CD4-positive, CD25-positive, alpha-beta regulatory T cell (primary cell): ENCODE measurements at places on chromosomes 11 and 22. TPM values are rescaled to one million over a fixed set of nuclear protein-coding genes. Genes with fewer than 3 reads are reported as not detected.

SUSD2 gene
- polyA plus RNA-seq, result not detected

IGLL1 gene
- polyA plus RNA-seq, result not detected

E2F8 gene
- polyA plus RNA-seq, result 0.25 TPM

VSIG2 gene
- polyA plus RNA-seq, result 3.9 TPM

SLC22A6 gene
- polyA plus RNA-seq, result not detected

PIH1D2 gene
- polyA plus RNA-seq, result not detected

MMP27 gene
- not detected for polyA plus RNA-seq

OR52N1 gene
- not detected for polyA plus RNA-seq

TBX10 gene
- not detected for polyA plus RNA-seq

LRRC56 gene
- 2.7 TPM for polyA plus RNA-seq

PLAAT5 gene
- polyA plus RNA-seq, result not detected

SCGB2A2 gene
- polyA plus RNA-seq, result not detected

TRPM5 gene
- not detected for polyA plus RNA-seq

GAL3ST1 gene
- not detected for polyA plus RNA-seq

GNAZ gene
- not detected for polyA plus RNA-seq

BAIAP2L2 gene
- not detected for polyA plus RNA-seq

KCNQ1OT1 gene
- 0.07 TPM for polyA plus RNA-seq

RFPL3 gene
- polyA plus RNA-seq, result not detected

OR5A1 gene
- polyA plus RNA-seq, result not detected

IGSF9B gene
- 0.65 TPM for polyA plus RNA-seq

HBG1 gene
- not detected for polyA plus RNA-seq

SERHL2 gene
- 0.41 TPM for polyA plus RNA-seq

WT1 gene
- polyA plus RNA-seq, result not detected

ST14 gene
- not detected for polyA plus RNA-seq

PHF21B gene
- polyA plus RNA-seq, result not detected

SLC16A8 gene
- polyA plus RNA-seq, result not detected

LMO2 gene
- polyA plus RNA-seq, result not detected

SH3BP1 gene
- 17.8 TPM for polyA plus RNA-seq

ZP1 gene
- polyA plus RNA-seq, result not detected

OR51I1 gene
- polyA plus RNA-seq, result not detected

NAV2 gene
- not detected for polyA plus RNA-seq

GAL gene
- polyA plus RNA-seq, result not detected

TRIM29 gene
- not detected for polyA plus RNA-seq

IL18BP gene
- 12.1 TPM for polyA plus RNA-seq
